H9 (cell line): ENCODE measurements at places on chromosomes 2 and 18.

- peak; percentile 65 for DNase-seq
Measured at GRCh38 chr18:49041435-49042245, 90.9 kb upstream of the SMAD7 start.

DNA sequence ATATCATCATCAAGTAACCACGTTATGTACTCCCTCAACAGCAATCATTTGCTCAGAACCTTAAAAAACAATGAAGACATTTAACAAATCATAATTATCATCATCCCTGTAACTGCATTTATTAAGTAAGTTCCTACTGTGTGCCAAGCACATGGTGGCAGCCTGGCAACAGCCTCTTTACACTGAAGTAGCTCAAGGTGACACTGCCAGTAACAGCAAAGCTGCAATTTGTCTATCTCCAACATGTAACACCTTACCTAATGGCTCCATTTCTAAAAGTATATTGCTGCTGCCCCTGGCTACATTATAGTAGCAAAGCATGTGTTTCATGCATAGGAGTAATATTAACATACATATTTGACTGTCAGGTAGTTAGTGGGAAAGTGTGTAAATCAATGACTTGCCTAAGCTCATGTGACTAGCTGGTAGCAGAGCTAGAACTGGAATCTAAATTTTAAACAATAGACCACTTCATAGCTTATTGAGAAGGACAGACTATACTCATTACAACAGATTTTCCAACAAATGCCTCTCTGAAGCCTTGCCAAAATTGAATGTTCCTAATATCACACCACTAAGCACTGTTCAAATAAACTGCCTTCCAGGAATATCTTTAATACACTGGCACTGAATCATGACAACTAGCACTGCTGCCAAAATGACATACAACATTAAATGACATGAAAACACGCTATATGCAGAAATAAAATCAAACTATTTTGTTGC lies 86.7 kb downstream of the L3MBTL4 start:
- no peak for DNase-seq

GRCh38 chr2:68620772-68621171 lies 22.6 kb upstream of the PROKR1 start:
- DNase-seq: no peak

DNA sequence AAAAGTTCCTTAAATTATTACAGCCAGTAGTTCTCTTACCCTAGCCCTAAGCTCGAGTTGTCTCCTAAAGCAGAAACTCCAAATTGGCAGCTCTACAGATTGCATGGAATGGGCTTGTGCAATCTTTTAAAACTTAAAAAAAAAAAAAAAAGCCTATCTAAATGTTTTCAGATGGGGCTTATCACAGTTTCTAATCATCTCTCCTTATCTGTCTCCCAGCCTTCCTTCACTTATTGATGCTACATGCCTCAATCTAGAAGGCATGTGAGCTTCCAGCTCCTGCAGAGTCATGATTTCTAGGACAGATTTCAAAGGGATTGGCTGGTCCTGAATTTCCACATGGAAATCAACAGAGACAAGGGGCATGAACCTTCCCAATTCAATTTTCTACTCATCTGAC lies 33.1 kb upstream of the PELI1 start:
- DNase-seq: no peak

DNA sequence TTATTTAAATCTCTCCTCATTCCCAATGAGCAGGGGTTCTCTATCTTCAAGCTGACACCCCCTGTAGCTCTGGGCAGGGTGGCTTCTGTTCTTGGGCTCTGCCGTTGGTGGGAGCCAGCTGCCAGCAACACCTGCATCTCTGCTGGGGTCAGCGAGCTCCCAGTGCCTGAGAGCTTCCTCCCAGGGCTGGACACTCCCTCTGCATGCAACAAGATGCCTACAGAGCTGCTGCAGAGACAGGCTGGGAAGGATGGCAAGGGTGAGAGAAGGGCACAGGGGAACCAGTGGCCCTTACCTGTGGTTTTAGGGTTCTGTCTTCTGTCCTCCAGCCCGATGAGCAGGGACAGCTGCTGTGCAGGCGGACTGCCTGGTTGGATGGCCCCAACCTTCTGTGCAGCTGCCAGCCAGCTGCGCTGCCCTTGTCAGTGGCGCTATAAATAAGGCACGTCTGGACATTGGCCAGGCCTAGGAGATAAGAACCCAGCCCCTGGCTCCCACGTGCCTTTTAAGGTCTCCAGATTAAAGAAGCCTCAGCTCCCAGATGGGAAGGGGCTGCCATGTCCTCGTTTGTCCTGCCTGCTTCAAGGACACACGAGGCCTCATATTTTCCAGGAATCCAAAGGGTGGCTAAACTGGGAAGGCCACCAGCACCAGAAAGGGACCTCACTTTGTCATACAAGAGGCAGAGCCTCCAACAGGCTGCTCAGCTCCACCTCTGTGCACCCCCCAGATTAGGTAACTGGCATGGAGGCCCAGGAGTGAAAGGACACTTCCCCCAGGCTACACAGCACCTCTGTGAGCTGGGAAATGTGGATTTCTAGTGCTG lies 39.5 kb upstream of the FHL2 start:
- no peak for DNase-seq

- no peak for DNase-seq
Measured at GRCh38 chr2:216044883-216045486, 31.6 kb upstream of the MREG start.

DNA sequence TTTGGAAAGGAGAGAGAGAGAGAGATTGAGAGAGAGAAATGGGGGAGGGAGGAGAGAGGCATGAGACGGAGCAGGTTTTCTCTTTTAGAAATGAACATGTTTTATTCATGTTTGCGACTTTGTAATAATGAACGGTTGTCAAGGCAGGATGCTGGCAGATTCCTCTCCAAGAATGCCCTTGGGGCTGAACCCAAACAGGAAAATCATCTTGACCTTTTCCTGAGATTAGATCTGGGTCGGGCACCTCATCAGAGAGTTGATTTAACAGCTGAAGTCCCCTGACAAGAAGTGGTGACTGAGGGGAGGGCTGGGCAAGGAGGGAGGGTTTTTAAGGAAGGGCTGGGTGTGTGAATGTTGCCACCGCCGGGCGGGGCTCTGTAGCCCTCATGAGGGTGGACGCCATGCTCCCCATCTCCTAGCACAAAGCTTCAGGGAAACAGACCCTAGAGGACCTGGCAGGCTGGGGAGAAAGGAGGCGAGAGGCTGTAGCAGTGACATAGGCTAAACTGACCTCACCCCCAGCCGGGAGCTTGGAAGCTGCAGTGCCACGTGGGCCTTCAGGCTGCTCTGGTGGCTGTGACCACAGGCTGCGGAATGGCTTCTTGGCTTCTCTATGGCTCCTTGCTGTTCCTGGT lies 60.0 kb downstream of the LIPG start:
- no peak for DNase-seq

DNA sequence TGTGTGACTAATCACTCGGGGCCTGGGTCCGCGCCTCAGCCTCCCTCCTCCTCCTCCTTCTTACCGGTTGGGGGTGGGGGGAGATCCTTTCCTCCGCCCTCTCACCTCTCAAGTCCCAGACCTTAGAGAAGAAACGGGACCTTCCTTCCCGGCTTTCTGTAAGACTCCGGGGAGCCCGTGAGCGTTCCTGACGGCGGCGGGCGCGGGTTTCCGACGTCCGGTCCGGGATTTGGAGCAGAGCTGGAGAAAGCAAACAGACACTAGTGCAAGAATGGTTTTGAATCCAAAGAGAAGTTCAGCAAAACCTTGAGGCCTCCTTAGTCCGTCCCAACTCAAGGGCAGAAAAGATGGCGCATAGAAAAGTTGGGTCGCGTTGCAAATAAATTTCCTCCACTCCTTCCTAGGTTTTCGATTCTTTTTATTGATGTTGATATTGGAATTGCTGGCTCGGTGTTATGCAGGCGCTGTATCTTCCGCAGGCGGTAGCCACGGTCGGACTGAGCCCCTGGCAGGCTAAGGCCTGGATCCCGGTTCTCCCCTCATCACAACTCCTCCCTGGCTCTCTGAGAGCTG lies 2.0 kb downstream of the DLX1 start:
- no peak for DNase-seq

GRCh38 chr2:188695953-188696352 lies 278.2 kb upstream of the COL3A1 start:
- no peak for DNase-seq

DNA sequence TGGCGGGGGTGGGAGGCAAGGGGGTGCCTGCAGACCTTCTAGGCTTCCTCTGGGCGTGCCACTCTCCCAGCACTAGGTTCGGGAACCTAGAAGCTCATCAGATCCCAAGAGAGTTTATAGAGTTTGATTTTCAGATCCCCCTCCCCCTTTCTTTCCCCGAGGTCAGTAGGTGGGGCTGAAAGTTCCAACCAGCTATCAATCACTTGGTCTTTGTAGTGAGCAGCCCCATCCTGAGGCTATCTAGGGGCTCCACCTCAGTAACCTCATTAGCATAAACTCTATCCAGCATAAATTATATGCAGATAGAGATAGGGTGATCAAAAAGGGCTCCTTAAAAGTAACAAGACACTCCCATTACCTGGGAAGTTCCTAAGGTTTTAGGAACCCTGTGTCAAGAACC lies 32.8 kb downstream of the ERLEC1 start:
- no peak for DNase-seq

DNA sequence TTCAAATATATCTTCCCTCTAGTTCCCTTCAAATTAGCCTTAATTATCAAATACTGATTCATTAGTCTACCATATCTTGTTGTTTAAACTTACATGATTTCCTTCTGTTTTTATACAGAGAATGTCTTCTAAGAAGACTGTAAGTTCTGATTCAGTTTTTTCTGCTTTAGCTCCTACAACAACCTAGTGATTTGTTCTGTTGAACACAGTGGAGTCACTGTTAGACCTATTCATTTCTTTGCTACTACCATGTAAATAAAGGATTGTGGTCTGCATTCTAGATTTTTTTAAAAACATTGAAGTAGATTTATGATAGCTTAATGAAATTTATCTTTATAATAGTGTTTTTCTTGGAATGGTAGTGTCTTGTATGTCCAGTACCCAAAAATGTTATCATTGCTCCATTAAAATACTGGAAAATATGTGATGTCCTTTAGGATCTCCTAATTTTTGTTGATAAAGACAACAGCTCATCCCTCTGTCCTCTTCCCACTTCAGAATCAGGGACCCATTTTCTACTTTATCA lies 146.4 kb downstream of the MBD5 start:
- no peak for DNase-seq

- DNase-seq: no peak
Measured at GRCh38 chr2:8462280-8462679, 219.6 kb upstream of the ID2 start.

- DNase-seq: no peak
Measured at GRCh38 chr18:29496152-29496680, 1319.3 kb upstream of the CDH2 start.

GRCh38 chr2:70030724-70031420 lies 56.4 kb upstream of the PCBP1 start:
- DNase-seq: no peak

DNA sequence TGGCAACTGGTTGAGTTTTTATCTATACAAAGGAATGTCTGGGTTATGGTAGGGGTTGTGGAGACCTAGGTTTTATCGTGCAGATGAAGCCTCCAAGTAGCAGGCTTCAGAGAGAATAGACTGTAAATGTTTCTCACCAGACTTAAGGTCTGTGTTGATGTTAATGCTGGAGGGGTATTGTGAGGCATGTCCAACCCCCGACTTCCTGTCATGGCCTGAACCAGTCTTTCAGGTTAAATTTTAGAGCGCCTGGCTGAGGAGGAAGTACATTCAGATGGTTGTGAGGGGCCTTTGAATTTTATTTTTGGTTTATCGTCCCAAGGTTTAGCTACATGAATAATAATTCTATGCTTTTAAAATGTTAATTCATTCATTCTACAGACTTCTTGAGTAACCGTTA lies 435.1 kb downstream of the DLGAP1 start:
- peak; percentile 30 for DNase-seq

DNA sequence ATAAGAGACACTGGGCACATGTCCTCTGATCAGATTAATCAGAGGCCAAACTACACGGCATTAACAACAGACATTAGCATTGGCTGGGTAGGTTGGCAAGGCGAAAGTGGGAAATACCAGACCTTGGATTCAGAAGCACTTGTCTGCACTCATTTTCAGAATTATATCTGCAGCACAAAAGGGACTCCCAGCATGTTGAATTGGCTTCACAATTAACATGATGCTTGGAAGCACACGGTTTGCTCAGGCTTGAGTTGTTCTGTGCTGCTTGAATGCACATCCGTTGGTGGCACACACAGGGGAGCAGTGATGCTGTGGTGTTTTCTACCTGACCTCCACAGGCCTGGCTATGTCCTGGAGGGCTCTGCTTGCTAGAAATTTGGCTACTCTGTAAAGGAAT lies 83.9 kb downstream of the ACTR3 start:
- DNase-seq: no peak

DNA sequence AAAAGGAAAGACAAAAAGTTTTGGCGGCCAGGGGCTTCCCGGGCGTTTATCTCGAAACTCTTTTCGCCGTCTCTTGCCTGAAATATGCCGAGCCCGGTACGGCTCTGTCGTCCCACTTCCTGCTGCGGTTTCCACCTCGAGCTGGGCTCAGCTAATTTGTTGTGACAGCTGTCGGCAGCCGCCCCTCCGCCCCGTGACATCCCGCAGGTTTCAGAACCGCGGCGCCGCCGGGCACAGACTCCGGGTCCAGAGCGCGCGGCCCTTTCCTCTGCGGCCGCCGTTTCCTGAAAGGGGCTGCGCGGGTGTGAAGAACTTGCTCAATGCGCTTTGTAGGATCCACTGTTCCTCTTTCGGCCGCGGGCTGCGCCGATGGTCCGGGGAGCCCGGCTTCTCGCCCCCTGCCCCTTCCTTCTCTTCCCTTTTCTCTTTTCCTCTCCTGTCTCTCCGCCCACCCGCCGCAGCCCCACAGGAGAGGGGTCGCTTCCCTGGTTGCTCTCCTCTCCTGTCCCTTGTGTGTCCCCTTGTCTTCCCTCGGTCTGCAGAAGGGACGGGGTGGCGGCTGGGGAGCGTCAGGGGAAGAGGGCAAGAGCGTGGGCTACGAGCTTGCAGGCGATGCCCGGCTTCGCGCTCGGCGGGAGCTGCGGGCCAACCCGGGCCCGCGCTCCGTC lies 648 bp downstream of the ARID5A start:
- DNase-seq: no peak

DNA sequence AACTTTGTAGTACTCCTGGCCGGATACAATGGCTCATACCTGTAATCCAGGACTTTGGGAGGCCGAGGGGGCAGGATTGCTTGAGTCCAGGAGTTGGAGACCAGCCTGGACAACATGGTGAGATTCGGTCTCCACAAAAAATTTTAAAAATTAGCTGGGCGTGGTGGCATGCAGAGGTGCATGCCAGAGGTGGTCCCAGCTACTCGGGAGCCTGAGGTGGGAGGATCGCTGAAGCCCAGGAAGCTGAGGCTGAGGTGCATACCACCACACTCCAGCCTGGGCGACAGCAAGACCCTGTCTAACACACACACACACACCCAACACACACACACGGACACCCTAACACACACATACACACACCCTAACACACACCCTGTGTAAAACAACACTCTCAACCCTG lies 55.6 kb downstream of the HDAC4 start:
- DNase-seq: no peak

GRCh38 chr2:152825834-152826233 lies 107.4 kb downstream of the ARL6IP6 start:
- DNase-seq: no peak
